NCI-H1436 (cell line): ENCODE measurements at places on chromosomes 5 and 9.

DNA sequence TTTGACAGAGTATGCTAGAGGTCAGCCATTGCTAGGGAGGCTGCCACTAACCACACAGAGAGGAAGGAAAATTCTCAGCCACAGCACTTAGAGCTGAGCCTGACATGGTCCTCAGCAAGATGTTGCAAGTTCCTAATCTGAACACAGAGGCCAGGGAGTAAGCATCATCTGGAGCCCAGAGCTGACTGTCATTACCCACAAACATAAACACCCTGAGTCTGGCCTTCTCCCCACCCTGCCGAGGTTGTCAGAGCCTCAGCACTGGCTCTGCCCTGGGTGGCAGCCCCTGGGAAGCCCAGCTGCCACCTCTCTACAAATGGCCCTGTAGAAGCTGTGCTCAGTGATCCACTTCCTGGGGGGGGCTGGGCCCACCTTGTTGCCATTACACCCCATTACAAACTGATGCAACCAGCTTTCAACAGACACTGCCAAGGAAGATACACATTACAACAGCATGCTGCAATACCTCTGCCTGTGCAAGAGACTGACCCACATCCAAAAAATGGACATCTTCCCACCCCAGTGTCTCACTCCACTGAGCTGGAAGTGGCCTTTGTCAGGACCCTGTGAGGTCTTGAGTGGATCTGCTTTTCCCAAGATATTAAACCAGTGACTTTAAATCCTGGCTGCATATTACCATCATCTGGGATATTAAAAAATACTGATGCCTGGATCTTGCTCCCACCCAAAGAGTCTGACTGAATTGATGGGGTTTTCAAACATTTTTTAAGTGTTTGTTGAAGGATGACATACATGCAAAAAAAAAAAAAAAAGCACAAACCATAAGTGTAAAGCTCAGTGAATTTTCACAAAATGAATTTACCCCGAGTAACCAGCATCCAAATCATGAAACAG is 33.0 kb downstream of the IRF1 start:
- DNase-seq = no peak

DNA sequence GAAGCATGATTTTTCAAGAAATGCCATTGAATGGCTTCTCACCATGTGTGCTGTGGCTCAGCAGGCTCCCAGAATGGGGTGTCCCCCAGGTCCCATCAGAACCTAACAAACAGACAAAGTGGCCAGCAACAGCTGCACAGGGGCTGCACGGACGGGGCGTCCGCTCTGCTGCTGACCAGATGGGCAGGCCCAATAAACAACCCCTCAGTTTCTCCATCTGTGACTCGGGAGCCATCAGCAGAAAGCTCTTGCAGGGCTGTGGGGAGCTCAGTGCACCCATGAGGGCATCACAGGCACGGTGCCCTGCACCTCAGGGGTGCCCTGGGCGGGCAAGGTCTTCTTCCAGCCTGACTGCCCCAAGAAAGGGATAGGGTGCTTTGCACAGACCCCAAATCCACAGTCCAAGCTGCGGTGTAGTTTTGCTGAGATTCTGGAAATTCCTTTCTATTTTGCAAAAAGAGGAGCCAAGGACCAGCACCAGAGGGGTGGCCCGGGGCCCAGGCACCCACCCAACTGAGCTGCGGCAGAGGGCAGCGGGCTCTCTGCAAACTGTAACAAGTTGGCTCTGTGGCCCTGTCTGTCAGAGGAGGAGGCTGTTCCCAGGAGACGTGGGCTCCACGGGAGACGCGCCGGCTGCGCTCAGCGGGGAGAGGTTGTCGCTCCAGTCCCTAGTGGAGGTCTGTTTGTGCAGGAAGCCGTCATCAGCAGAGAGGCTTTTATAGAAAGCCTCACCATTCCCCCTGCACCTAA is 138.7 kb upstream of the PPP1R26 start:
- DNase-seq = no peak

GRCh38 chr5:96590796-96591195 is 71.4 kb upstream of the CAST start:
- DNase-seq = no peak

GRCh38 chr9:19493174-19493811 is 84.5 kb downstream of the ACER2 start:
- peak; percentile 45 for DNase-seq

DNA sequence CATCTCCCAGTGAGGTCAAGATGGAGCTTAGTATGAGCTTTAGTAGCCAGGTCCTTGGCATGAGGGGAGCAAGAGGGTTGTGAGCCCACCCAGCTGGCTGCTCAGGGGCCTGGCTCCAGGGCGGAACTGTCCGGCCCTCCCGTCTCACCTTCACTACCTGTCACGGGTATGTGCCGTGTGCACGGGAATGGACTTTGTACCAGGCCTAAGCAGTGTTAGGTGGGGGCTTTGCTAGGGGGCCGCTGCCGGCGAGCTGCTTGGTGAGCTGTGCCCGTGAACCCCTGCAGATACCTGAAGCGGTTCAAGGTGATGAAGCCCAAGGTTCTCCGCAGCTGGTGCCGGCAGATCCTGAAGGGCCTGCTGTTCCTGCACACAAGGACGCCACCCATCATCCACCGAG is 46.7 kb downstream of the WNK2 start:
- DNase-seq = no peak
